ENCODE measurements at places on chromosomes 16 and 17. TPM values are rescaled to one million over a fixed set of nuclear protein-coding genes. Genes with fewer than 3 reads are reported as not detected.
A peak's percentile ranks its signal among the peaks of the same experiment; 100 is the strongest.

Gene LRRC75A
- total RNA-seq = 4.1 TPM

GRCh38 chr16:52404546-52404945, 142.4 kb downstream of the TOX3 start:
- DNase-seq = no peak

Gene HOXB5
- total RNA-seq = not detected

- no peak for DNase-seq
These were observed 43.5 kb downstream of the TBX21 start for GRCh38 chr17:47776330-47777197.

DNA sequence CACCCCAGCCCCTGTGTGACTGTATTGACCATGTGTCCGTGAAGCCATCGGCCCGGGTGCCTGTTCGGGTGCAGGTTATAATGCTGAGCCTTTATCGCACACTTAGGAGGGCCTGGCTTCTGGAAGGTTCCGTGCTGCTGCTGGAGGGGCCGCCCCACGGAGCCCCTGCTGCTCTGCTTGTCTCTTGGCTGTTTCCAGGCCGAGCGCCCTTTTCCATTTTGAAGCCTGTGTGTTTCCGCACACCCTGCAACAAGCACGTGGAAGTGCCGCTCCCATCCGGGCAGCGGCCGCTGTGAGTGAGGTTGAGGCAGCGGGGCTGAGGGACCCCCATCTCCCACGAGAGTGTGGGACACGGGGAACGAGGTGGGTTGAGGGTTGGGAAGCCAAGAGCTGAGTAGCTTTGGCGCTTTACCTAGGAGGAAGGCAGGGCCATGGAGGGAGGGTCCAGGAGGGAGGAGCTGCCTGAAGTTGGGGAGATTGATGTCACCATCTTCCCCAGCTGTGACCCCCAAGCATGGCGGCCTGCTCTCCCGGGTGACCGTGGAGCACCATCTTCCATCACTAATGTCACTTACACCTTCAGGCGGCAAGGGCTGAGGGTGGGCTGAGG, 200.1 kb upstream of the GSE1 start:
- DNase-seq = peak; percentile 84
